ENCODE measurements at places on chromosomes 1 and 21.

DNA sequence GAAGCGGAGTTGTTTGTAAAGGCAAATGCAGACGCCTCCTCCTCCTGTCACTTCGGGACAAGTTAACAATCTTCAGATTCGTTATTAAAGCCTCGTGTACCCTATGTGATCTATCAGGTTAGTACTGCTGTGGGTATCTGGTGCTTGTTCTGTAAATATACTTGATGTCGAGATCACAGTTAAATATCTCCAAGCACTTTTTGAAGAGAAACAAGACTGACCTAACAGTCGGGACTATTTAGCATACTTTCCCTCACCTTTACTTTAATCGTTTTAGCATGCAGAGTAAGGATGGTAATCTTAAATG lies 710 bp downstream of the KLHL20 start:
- peak; percentile 39 for DNase-seq

GRCh38 chr1:231338270-231339128 lies at the start of gene SPRTN:
Gene SPRTN (plus strand): TSS chr1:231338293. CDS start chr1:231338384, 91 bp downstream.
- no peak for DNase-seq

GRCh38 chr1:197787056-197787455 lies 11.8 kb upstream of the DENND1B start:
- DNase-seq, result no peak

DNA sequence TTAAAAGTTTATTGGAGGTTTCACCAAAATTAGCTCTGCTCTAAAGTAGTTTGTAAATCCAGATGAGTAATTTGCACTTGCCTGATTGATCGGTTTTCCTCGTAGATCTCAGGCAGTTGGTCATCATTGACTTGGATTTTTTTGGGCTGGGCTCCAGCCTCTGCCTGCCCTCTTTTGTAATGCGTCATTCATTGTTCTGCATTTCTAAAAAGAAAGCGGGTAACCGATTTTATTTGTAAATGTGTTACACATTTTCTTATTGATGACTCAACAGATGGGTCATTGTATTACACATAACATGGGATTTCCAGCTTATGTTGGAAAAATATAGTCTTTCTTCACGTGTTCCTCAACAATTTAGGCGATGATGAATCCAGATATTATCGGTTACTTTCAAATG lies 5.5 kb downstream of the ETS2 start:
- DNase-seq, result no peak

DNA sequence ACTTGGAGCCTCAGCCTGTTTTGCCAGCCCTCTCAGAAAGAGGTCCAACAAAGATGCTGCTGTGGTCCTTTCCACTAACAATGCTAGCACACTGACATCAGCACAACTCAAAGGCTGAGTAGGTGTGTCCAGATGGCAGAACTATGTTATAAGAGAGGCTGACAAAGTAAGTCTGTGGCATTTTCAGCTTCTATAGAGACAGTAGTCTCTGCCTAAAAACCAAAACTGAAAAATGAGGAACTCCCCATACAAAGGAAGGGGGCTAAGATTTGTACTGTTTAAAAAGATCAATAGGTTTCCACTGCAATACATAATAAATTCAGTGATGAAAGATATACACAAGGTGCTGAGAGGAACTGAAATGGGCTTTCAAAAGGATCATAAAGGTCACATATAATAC lies 12.3 kb downstream of the ERO1B start:
- DNase-seq, result no peak

GRCh38 chr1:209585672-209586071 lies 2.2 kb downstream of the CAMK1G start:
- DNase-seq, result no peak

DNA sequence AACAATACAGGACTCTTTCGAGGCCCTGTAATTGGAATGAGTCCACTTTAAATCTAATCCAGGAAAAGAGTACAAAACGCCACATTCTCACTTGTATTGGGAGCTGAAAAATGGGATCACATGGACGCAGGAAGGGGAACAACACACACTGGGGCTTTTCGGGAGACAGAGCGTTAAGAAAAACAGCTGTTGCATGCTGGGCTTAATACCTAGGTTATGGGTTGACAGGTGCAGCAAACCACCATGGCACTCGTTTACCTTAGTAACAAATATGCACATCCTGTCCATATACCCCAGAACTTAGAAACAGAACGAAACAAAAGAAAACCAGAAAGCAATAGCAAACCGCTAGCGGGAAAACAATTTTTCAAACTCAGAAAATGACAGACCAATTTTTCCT lies 1532.7 kb upstream of the TPTE start:
- DNase-seq, result no peak

DNA sequence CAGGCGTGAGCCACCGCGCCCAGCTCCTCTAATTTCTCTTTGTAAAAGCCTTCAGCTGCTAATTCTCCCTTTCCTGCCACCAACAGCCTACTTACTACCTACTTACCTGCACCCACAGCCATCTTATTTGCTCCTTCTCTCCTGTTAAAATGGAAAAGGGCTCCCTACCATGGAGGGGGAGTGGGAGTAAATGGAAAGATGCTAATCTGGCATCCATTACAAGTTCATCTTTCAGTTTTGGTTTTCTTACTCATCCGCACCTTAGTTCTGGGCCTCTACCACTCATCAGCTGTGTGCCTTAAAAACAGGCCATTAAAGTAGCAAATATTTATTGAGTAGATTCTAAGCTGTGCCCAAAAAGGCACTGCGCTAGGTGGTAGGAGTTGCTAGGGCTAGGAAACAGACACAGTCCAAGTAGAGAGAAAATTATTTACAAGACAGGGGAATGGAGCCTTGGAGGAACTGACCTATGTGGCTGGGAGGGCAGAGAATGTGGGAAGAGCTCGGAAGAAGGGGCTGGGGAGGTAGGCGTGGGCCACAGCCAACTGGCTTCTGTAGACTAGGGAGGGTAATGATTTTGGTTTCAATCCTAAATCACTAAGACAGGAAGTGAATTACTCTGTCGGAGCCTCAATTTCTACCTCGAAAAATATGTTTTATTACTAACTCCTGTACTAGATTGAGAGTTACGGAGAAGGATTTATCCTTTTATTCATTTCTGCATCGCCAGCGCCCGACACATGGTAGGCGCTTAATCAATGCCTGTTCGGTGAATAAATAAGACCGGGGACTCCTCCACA lies 685 bp upstream of the DDI2 start:
- no peak for DNase-seq

All from KG1 (cell line).